Head of caudate nucleus (tissue), 42 donors: ENCODE measurements at places on chromosomes 16 and 17.
A peak's percentile ranks its signal among the peaks of the same experiment; 100 is the strongest.

DNA sequence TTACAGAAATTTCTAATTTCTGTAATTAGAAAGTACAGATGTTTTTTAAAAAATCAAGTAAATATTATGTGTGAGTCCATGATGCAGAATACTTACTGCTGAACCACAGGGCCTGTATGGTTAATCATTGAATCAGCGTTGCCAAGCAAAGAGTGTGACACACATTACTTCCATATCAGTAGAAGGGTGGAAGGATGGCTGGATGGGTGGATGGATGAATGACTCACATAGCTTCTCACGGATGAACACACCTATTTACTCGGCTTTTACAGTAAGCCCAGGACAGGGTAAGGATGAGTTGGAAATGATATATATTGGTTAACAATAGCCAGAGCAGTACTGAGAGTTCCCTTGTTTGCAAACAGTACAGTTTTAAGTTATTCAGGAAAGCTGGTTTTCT is 495.9 kb upstream of the RBFOX1 start:
- no peak for DNase-seq

GRCh38 chr16:1338119-1338730 is 4.8 kb downstream of the BAIAP3 start:
- DNase-seq = no peak

GRCh38 chr16:22216191-22216831 is 10.2 kb downstream of the EEF2K start:
- no peak for DNase-seq

GRCh38 chr17:66491213-66491612 is 188.8 kb downstream of the PRKCA start:
- no peak for DNase-seq

DNA sequence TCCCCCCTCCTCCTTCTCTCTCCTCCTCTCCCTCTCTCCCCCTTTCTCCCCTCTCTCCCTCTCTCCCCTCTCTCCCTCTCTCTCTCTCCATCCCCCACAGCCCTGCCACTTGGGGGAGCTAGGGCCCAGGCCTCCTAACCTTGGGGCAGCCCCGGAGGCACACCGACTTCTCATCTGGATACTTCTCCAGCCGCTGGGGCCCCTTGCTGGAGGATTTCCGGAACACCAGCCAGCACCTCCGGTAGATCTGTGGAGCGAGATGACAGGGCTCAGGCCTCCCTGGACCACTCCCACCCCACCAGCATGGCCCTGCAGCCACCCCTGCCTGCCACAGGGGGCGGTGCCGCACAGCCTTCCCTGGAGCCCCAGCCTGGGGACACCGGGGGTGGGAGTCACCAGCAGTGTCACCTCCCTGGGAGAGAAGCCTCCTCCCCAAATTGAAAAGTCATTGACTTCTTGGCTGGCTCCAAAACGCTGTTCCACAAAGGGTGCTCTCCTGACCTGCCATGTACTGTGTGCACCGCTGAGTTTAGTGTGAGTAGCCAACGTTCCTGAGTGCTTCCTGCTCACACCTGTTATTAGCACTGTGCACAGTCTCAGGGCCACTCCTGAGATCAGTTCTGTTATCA is 10.5 kb downstream of the DOK4 start:
- DNase-seq = no peak

DNA sequence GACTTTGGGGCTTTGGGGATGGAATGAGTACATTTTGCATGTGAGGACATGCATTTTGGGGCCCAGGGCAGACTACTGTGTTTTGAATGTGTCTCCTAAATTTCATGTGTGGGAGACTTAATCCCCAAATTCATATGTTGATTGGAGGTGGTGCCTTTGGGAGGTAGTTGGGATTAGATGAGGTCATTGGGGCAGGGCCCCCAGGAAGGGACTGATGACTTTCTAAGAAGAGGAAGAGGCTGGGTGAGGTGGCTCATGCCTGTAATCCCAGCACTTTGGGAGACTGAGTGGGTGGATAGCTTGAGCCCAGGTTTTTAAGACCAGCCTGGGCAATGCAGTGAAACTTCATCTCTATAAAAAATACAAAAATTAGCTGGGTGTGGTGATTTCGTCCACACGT is 42.8 kb upstream of the RAI1 start:
- no peak for DNase-seq

DNA sequence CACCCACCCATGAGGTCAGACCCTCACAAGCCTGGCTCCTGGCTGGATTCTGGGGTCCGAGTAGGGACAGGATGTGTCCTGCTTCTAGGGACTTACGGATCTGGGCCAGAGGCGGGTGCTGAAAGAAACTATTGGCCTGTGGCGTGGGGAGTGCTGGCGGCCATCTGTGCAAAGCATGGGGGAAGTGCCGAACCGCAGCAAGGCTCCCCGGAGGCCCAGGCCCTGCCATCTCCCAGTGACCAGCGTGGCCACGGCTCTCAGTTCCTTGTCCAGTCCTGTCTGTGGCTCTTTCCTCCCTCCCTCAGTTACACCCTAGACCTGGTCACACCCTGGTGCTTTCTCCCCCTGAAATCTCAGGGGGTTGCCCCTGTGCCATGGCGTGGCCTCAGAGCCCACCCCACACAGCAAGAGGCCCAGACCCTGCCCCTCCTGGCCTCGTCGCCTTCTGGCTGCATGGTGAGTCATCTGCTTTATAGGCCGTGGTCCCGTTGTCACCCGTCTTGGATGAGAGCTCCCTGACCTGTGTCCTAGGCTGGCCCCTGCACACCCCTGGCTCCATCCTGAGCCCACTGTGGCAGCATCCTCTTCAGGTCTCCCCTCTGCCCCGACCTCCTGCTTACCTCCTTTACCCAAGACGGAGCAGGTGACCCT is 54.5 kb downstream of the PRMT7 start:
- no peak for DNase-seq

DNA sequence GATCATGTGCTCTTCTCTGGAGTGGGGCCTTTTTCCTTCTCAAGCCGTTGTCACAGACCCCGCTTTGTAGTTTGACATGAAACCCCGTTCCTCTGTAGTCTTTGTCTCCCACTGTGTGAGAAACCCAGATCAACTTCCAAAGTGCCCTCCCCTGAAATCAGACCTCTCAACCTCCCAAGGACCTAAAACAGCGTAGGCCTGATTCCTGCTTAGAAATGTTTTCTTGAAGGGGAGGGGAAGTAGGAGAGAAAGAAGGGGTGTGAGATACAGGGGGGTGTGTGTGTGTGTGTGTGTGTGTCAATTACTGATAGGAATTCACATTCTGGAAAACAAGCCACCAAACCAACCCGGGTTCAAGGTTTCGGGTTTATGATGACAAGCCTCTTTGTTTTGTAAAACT is 1.4 kb downstream of the UBE2O start:
- DNase-seq = no peak

DNA sequence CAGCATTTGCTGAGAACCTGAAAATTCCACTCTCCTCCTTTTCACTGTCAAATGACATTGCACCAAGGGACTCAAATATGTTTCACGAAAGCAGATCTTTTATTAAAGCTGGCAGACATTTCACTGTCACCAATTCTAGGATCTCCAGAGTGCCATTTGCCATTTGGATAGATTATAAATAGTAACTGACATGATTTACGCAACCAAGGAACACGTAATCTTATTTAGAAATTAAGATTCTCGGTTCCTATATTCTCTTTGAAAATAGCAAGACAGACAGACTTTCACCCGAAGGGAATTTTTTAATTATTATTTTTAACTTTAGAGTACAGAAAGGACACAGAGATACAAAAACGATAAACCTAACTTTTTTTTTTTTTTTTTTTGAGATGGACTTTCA is 49.6 kb downstream of the ANKFY1 start:
- DNase-seq = no peak

- no peak for DNase-seq
Measured at GRCh38 chr17:82851381-82851780, 11.6 kb upstream of the ZNF750 start.

GRCh38 chr17:64413513-64413912 is 22.9 kb upstream of the PECAM1 start:
- DNase-seq = no peak

DNA sequence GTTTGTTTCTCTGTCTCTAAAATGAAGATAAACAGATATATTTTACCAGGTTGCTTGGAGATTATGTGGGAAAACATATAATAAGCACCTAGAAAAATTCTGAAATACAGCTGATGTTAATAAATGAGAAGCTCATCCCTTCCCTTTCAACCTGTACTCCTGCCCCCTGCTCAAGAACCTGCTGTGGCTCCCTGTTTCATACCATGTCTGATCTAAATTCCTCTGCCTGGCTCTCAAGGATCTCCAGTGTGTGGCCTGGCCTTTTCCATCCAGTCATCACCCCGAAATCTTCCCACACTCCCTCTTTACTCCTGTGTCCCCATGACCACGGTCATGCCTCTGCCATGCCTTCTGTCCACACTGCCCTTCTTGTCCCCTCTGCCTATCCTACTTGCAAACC is 19.4 kb upstream of the DLX4 start:
- no peak for DNase-seq

DNA sequence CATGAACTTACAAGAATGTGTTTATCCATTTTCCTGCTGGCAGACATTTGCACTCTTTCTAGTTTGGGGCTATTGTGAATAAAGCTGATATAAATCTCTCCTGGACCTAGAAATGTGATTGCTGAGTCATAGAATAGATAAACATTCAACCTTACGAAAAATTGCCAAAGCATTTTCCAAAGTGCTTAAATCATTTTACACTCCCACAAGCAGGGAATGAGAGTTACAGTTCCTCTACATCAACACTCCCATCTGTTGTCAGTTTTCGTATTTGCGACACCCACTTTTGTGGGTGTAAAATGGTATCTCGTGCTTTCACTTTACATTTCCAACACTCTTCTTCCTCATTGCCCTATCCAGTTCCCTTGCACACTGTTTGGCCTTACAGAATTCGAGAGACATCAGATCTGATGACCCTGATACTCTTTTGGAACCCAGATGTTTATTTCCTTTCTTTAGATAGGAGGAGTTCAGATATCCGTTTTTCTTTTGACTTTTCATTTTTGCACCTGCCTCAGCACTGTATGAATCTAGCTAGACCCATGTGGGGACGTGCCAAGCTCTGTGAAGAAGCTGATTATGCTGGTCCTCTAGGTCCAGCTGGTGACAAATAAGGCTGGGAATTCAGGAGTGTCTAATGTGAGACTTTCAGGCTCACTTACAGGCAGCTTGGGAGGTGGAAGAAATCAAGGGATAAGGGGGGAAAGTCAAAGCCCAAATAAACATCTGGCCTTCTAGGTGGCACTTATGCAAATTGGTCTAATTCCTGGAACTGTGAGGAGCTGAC is 14.0 kb downstream of the SOX9 start:
- DNase-seq = no peak

GRCh38 chr17:2214929-2215615 is 88.5 kb downstream of the SMG6 start:
- no peak for DNase-seq

DNA sequence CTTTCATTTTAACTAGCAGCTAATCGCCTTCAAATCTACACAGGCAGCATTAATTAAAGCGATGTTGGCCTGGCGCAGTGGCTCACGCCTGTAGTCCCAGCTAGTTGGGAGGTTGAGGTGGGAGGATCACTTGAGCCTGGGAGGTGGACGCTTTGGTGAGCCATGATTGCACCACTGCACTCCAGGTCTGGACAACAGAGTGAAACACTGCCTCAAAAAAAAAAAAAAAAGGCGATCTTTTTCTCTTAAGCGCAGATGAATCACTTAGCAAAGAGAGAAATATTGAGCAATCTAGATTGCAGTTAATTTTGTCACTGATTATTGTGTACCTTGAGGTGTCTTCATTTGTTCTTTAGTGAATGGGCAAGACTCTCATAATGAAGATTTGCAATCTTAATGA is 12.4 kb downstream of the SNTB2 start:
- DNase-seq = no peak

- DNase-seq = no peak
Measured at GRCh38 chr17:57082441-57082840, 2.6 kb upstream of the AKAP1 start.

GRCh38 chr16:57009643-57010170 is 20.4 kb downstream of the NLRC5 start:
- no peak for DNase-seq

DNA sequence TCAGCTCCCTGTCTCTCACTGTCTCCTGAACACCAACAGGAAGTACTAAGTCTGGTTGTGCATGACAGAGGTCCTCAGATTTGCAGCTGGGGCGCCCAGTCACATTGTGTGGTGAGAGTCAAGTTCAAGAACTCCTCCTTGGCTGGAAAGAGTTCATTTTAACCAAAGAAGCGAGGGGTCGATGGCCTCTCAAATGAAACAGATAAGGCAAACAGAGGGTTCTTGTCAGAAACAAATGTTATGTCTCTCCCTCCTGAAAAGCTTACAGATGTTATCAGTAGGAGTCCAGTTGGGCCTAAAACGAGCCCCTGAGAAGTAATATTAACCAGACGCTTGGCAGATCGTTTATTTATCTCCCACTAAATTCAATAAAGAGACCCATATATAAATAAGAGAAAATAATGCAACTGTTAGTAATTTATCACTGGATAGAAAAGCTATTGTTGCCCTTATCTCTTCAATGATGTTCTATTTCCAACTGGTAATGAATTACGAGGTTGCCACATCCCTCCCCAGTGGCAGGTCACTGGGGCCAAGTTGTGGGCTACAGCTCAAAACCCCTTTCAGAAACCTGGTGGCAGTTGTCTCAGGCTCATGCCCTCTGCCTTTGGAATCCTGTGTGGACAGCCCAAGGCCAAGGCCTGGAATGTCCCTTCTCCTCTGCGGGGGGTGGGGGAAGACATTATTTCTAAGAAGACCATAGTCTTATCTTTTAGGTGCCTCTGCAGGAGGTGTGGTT is 307.5 kb upstream of the DYNLRB2 start:
- DNase-seq = no peak

- no peak for DNase-seq
Measured at GRCh38 chr17:83007504-83008185, 71.8 kb upstream of the METRNL start.

- DNase-seq = peak; percentile 64
Measured at GRCh38 chr17:45394913-45395568, 37.6 kb downstream of the ARHGAP27 start.

DNA sequence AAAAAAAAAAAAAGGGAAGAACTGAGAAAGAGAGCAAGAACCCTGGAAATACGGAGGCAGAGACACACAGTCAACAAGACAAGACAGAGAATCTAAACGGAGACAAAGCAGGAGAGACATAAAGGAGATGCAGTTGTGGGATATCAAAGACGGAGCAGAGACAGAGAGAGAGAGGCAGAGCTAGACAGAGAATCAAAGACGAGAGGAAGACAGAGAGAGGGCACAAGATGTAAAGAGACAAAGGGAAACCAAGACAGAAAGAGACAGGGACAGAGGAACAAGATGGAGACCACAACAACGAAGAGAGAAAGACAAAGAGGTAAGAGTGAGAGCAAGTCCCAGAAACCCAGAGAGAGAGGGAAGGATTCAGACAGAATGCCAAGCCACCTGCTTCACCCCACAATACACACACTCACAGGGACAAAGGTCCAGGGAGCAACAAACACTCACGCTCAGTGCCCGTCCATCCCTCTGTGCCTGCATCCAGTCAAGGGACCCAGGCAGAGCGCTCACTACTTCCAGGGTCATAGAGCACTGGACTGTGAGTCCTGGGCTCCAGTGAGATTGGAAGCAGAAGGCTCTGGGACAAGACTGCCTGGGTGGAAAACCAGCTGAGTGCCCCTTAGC is 88.9 kb downstream of the C16orf78 start:
- DNase-seq = peak; percentile 26

GRCh38 chr17:49447628-49448302 is 33.1 kb upstream of the PHB1 start:
- DNase-seq = no peak
